ENCODE measurements at places on chromosomes 5 and 9. TPM values are rescaled to one million over a fixed set of nuclear protein-coding genes. Genes with fewer than 3 reads are reported as not detected.

The IL4 gene
- not detected for total RNA-seq

The CKMT2 gene
- 3.7 TPM for total RNA-seq

The MOB3B gene
- total RNA-seq: 22.5 TPM

The CCNJL gene
- total RNA-seq: 1.6 TPM

The ETF1 gene
- total RNA-seq: 85.6 TPM

The KIF24 gene
- 2.8 TPM for total RNA-seq

The LOX gene
- 9.2 TPM for total RNA-seq

The BARX1 gene
- not detected for total RNA-seq
